ENCODE measurements at places on chromosomes 11 and 22. TPM values are rescaled to one million over a fixed set of nuclear protein-coding genes. Genes with fewer than 3 reads are reported as not detected.

GRCh38 chr22:44249376-44250147 lies 63.2 kb downstream of the SHISAL1 start:
- H3K4me3 ChIP-seq: no peak overlapping the region
- no peak overlapping the region for H3K27ac ChIP-seq
- no peaks in the 10 kb centered on the region for H3K36me3 ChIP-seq
- no peaks in the 10 kb centered on the region for H3K27me3 ChIP-seq

Gene WBP2NL
- polyA plus RNA-seq: 0.71 TPM

- H3K4me3 ChIP-seq: no peak overlapping the region
- H3K27ac ChIP-seq: no peak overlapping the region
- H3K27me3 ChIP-seq: no peaks in the 10 kb centered on the region
These were observed 787.1 kb upstream of the API5 start for GRCh38 chr11:42524534-42525227.

GRCh38 chr11:16750417-16750816 lies 12.0 kb downstream of the C11orf58 start:
- H3K27ac ChIP-seq: no peak overlapping the region
- no peaks in the 10 kb centered on the region for H3K4me1 ChIP-seq
- H3K4me3 ChIP-seq: no peak overlapping the region

DNA sequence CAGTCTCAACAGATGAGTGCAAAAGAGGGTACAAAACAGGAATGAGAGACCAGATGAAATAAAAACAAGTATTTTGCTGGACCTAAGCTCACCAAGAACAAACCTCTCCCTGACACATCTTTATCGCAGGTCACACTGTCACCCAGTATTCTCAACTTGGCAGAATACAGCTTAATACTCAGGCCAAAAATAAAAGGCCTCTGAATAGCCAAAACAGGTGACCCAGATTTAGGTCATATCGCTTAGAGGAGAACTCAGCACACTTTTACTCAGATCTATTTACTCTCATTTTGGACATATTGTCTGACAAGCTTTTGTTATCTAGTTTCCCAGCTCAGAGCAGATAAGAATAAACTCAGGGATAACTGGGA lies 216.9 kb upstream of the SYN3 start:
- no peaks in the 10 kb centered on the region for H3K4me1 ChIP-seq
- no peaks in the 10 kb centered on the region for H3K36me3 ChIP-seq
- H3K27me3 ChIP-seq: no peaks in the 10 kb centered on the region
- DNase-seq: no peak
- no peak overlapping the region for H3K4me3 ChIP-seq
- H3K27ac ChIP-seq: no peak overlapping the region

DNA sequence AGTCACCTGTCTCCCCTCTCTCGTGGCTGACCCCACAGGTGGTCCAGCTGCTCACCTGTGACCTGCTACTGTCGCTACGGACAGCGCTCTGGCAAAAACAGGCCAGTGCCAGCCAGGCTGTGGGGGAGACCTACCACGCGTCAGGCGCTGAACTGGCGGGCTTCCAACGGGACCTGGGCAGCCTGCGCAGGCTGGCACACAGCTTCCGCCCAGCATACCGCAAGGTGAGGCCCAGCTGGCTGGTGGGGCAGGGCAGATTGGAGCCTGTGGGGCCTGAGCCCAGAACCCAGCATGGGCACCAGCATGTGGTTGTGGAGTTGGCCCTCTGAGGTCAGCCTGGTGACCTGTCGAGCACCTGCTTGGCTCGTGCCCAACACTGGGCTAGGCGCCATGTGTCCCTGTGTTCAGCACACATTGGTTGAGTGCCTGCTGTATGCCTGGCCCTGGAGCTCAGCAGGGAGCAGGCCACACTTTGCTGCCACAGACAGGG lies 11.9 kb downstream of the SHISA8 start:
- H3K4me3 ChIP-seq: no peak overlapping the region
- peaks cover 95% of the 10 kb centered on the region for H3K36me3 ChIP-seq
- peaks cover 7% of the 10 kb centered on the region for H3K4me1 ChIP-seq
- H3K27ac ChIP-seq: no peak overlapping the region
- no peak for DNase-seq

DNA sequence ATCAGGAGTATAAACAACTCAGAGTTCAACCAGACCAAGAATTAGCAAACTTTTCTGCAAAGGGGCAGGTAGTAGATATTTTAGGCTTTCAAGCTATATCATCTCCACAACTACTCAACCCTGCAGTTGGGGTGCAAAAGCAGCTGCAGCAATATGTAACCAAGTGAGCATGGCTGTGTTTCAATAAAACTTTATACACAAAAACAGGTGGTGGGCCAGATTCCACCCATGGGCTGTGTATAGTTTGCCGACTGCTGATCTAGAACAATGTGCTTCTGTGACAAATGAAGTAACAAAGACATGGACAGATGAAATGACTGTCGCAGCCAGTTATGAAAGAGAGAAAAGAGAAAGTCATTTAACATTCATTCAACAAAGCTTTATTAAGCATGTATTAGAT lies 77.1 kb upstream of the DRD2 start:
- H3K4me3 ChIP-seq: no peak overlapping the region
- no peak for DNase-seq
- no peaks in the 10 kb centered on the region for H3K27me3 ChIP-seq
- no peak overlapping the region for H3K27ac ChIP-seq
- H3K4me1 ChIP-seq: no peaks in the 10 kb centered on the region

GRCh38 chr11:65459552-65459951 lies 37.0 kb downstream of the NEAT1 start:
- no peak overlapping the region for H3K4me3 ChIP-seq
- no peaks in the 10 kb centered on the region for H3K27me3 ChIP-seq
- no peak for DNase-seq
- H3K36me3 ChIP-seq: no peaks in the 10 kb centered on the region
- H3K27ac ChIP-seq: no peak overlapping the region
- H3K4me1 ChIP-seq: peaks cover 9% of the 10 kb centered on the region

DNA sequence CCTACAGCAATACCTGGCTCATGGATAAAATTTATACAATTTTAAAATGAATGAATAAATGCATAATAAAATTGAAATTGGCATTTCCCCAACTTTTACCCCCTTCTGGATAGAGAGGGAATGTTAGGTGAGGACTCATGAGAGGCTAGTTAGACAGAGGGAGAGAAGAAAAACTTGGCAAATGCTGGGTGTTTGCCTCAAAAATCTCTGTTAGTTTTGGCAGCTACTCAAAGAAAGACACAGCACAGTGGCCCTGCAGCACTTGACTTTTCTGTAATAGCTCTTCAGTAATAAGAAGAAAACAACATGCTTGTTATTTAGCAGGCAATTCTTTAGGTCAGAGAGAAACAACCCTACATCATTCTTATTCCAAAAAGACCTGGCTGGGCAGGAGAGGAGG lies 20.7 kb upstream of the IZUMO1R start:
- no peak overlapping the region for H3K27ac ChIP-seq
- no peak overlapping the region for H3K4me3 ChIP-seq
- H3K4me1 ChIP-seq: no peaks in the 10 kb centered on the region
- no peaks in the 10 kb centered on the region for H3K36me3 ChIP-seq

Gene KCNK4
- not detected for polyA plus RNA-seq

GRCh38 chr11:33885338-33886005 lies 6.4 kb downstream of the LMO2 start:
- peaks cover 95% of the 10 kb centered on the region for H3K4me1 ChIP-seq
- H3K36me3 ChIP-seq: no peaks in the 10 kb centered on the region
- DNase-seq: peak; percentile 49
- peak overlapping the region; percentile 46 for H3K27ac ChIP-seq
- H3K4me3 ChIP-seq: no peak overlapping the region

Gene WNT7B
- not detected for polyA plus RNA-seq

DNA sequence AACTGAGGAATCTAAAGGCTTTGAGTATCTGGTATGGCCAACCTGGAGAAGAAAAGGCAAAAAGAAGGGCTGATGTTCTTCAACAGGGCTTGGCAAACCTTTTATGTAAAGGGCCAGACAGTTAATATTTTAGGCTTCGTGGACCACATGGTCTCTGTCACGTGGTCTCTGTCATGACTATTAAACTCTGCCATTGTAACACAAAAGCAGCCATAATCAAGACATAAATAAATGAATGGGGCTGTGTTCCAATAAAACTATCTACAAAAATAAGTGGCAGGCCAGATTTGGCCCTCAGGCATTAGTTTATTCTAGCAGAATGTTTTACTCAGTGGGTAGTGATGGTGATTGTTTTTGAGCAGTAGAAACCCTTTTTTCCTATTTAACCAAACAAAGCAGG lies 483 bp upstream of the ACCSL start:
- H3K36me3 ChIP-seq: no peaks in the 10 kb centered on the region
- H3K27me3 ChIP-seq: no peaks in the 10 kb centered on the region
- no peak overlapping the region for H3K27ac ChIP-seq
- H3K4me1 ChIP-seq: no peaks in the 10 kb centered on the region
- H3K4me3 ChIP-seq: no peak overlapping the region

Measured in CD14-positive monocyte (primary cell).